D341Med (cell line): ENCODE measurements at places on chromosomes 16 and 17.

DNA sequence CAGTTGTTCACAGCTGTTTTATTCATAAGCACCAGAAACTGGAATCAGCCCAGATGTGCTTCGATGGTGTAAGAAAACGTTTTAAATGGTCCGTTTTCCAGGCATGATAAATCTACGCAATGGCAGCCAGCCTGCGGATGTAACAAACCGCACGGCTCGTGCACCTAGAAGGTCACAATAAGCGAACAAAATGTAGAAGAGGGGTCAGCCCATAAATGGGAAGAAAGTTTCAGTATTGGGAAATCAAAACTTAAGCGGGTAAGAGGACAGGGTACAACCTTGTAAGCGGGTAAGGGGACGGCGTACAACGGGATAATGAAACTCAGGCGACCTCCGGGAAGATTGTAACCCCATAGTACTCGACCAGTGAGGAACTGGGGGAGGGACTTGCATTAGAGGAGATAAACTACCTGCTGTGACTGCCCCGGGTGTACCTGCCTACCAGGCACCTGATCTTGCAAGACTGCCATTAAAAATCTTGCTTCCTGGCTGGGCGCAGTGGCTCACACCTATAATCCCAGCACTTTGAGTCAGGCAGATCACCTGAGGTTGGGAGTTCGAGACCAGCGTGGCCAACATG, 66.6 kb downstream of the ANKRD11 start:
- no peak for DNase-seq

GRCh38 chr16:10824111-10824893, 5.7 kb upstream of the TVP23A start:
- no peak for DNase-seq

DNA sequence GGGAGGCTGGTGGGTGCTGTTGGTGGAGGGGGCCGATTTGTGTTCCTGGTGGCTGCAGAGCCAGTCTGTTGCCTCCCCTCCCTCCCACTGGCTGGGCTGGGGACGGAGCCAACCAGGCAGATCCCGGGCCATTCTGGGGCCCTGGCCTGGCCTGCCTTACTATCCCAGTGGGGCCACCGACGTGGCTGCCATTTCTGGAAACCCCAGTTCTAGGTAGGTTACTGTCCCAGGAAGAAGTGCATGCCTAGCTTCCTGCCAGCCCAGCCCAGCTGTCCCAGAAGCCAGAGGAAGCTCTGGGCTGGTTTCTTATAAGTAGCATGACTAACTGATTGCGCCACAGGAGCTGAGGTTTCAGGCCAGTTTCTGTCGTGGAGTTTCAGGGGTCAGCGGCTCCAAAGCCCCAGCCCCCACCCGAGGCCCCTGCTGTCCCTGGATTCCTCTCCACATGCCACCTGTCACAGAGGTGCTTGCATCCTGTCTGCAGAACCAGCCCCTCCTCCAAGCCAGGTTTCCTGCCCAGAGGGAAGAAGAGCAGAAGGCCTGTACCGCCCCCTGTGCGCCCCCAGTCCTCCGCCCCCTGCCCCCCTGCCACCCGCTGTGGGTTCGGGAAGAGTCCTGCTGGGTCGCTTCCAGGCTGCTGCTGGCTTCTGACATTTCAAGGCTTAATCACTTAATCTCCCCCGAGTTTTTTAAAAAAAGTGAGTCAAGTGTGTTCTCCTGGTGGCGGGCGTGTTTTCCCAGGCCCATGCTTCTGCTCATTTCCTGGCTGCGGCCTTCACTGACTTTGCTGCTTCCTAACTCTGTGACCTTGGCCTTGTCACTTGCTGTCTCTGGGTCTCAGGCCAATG, 13.2 kb downstream of the IL4R start:
- DNase-seq, result peak; percentile 62

DNA sequence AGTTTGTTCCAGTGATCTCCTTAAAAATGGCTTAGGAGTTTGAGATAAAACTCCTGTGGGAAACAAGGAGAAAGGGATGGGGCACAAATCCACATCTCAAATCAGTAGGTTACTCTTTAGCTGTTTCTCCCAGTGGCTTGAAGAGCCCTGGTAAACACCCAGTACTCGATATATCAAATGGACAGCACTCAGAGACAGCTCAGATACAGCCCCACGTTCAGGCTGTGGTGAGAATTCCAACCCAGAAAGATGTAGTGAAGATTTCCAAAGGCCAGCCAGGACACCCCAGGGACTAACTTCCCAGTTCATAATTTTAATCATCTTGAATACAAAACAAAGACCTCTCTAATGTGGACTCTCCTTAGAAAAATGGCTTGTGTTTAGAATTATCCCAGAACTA, 6.4 kb upstream of the VEZF1 start:
- DNase-seq, result no peak

DNA sequence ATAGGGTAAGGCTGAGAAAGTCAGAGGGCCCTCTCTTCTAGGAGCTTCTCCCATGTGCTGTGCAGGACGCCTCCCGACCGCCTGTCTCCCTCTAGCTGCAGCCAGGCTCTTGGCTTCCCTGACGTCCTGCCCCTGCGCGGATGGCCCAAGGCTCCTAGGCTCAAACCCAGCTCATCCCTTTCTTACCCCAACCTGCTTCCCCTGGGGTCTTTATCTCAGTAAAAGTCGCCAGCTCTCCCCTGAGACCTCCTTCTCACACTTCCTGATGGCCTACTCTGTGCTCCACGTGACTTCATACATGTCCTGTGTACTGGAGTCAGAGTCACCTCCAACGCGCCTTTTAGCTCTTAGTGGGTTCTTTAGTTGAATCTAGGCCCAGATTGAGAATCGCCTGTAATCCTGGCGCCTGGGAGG, 1.1 kb upstream of the ZNF747 start:
- peak; percentile 78 for DNase-seq

DNA sequence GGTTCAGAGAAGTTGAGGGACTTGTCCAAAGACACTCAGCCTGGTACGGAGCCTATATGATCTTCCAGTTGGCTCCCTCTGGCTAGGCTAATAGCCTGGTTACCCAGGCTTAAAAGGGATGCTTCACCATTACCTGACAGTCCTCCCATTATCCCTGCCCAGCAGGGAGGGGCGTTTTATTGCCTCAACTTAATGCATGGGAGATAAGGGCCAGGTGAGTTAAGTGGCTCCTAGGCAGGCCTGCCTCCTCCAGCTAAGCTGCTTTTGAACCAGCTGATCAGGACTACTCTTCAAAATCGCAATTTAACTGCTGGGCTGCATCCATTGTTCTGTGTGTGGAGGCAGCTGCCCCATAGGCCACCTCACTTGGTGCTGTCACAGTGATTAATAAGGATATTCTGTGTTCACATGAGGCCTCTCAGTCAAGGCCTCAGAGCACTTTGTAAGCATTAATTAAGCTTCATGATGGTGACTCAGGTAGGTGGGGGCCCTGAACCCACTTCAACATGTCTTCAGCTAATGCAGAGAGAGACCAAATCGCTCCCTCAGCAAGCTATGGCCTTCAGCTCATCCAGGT, 27.9 kb downstream of the SMPD3 start:
- DNase-seq, result no peak

DNA sequence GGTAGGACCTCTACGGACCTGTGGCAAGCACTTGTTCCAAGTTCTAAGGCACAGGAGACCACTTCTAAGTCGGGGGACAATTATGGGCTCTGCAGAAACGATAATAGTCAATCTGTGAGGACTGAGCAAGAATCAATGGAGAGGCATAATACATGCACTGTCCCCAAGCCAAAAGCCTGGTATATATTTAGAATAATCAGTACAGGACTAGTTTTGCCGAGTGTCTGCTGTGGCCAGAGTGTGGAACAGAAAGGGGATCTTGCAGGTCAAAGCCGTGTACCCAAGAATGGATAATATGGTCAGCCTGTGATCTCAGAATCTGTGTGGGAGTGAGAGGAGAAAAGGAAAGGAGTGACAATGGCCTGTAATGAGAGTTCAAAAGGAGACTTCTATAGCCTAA, 80.2 kb upstream of the GNAO1 start:
- DNase-seq, result no peak

GRCh38 chr16:48936811-48937210, 326.8 kb upstream of the N4BP1 start:
- DNase-seq, result no peak

DNA sequence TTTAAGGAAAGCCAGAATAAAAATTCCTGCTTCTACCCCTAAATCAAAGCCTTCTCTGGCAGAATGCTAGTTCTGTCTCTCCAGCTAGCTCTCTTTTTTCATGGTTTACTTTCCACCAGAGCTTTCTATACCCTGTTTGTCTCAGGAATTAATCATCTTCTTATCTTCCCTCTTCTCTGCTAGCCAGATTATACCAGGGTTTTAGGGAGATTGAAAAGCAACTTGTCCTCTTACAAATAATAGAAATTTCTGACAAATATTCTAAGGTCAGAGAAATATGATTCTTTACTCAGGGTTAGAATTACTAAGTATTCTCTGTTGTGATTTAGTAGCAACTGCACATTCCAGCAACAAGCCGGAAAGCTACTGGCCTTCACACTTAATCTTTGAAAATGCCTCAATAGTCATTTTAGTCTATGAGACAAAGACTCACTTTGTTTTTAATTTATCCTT, 166.4 kb downstream of the TANC2 start:
- no peak for DNase-seq

GRCh38 chr17:7884581-7885366, 3.8 kb upstream of the CHD3 start:
- DNase-seq, result no peak

DNA sequence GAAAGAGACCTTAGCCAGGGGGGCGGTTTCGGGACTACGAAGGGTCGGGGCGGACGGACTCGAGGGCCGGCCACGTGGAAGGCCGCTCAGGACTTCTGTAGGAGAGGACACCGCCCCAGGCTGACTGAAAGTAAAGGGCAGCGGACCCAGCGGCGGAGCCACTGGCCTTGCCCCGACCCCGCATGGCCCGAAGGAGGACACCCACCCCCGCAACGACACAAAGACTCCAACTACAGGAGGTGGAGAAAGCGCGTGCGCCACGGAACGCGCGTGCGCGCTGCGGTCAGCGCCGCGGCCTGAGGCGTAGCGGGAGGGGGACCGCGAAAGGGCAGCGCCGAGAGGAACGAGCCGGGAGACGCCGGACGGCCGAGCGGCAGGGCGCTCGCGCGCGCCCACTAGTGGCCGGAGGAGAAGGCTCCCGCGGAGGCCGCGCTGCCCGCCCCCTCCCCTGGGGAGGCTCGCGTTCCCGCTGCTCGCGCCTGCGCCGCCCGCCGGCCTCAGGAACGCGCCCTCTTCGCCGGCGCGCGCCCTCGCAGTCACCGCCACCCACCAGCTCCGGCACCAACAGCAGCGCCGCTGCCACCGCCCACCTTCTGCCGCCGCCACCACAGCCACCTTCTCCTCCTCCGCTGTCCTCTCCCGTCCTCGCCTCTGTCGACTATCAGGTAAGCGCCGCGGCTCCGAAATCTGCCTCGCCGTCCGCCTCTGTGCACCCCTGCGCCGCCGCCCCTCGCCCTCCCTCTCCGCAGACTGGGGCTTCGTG, at the start of gene MAPT:
MAPT (plus strand) TSS at position 533 of the 763 bp plus-strand sequence. CDS start 67,784 bp downstream, outside the sequence.
- peak; percentile 100 for DNase-seq

DNA sequence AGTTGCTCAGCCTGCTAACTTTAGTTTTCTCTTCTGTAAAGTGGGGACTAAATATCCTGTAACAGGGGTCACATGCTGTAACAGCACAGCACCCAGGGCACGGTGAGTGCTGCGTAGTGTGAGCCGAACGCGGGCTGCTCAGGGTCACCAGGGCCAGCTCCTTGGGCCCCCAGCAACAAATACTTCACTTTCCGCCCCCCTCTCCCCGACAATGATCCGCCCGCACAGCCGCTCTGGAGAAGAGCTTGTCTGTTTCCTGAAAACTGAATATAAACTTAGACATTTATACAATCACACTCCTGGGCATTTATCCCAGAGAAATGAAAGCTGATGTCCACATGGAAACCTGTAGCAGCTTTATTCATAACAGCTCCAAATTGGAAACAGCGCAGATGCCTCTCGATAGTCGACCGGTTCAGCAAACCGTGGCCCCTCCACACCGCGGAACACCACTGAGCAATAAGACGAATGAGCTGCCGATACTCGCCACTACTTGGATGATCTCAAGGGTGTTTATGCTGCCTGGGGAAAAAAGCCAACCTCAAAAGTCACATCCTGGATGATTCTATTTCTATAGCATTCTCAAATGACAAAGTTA, 267.2 kb downstream of the PARN start:
- DNase-seq, result no peak

GRCh38 chr16:84609563-84610177, 8.2 kb downstream of the COTL1 start:
- no peak for DNase-seq

GRCh38 chr17:27975146-27976011, 67.1 kb upstream of the NLK start:
- no peak for DNase-seq

DNA sequence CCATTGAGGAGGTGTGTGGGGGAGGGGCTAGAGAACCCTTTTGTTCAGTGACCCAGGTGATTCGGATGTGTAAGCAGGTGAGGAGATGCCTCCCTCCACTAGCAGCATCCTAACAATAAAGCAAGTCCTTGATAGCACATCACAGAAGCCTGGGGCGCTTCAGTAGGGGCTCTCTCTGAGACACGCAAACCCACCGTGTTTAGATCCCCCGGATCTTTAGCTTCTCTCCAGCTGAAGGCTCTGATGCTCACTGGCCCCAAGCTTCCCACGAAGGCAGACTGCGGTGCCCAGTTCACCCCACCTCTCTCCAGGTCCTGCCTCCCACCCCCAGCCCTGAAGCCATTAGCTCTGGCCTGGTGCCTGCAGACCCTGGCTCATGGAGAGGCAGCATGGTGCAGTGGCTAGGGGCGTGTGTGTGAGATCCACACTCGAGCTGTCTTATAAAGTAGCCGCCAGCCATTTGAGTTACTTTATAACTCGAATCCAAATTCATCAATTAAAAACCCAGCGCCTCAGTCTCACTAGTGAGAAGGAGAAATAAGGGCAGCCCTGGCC, 204.7 kb upstream of the TNRC6C start:
- no peak for DNase-seq

DNA sequence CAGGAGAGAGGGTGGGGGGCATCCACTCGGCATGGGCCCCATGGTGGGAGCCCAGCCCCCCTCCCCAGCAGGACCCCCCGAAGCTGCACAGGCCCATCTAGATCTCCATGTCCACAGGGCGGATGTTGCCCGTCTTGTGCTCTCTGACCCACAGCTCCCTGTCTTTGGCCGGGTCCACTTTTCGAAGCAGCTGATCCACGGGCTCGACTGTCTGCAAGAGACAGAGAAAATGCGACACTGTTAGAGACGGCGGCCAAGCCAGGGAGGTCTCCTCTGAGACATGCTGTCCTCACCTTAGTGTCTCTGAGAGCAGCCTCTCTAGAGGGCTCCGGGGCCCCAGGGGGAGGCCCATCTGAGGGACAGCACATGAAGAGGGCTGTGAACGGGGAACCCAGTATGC, 12.1 kb upstream of the RCVRN start:
- DNase-seq, result no peak

GRCh38 chr16:54633943-54634362, 296.7 kb upstream of the IRX5 start:
- DNase-seq, result peak; percentile 59

DNA sequence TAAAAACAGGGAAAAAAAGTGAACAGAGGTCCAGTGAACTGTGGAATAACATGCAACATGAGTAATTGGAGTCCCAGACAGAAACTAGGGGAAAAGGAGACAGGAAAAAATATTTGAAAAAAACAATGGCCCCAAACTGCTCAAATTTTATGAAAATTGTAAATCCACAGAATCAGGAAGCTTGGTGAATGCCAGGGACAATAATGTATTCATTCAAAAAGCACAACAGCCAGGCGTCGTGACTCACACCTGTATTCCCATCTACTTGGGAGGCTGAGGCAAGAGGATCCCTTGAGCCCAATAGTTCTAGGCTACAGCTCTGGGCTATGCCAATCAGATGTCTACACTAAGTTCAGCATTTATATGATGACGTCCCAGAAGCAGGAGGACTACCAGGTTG, 23.7 kb downstream of the NCOR1 start:
- no peak for DNase-seq
